ENCODE measurements at places on chromosomes 11 and 22. TPM values are rescaled to one million over a fixed set of nuclear protein-coding genes. Genes with fewer than 3 reads are reported as not detected.

Gene MMP10
- 2.5 TPM for total RNA-seq

Gene TXNRD2
- total RNA-seq, result 112 TPM

Gene HEPN1
- not detected for total RNA-seq

Gene CARNS1
- total RNA-seq, result 0.05 TPM

Gene MFNG
- total RNA-seq, result 0.86 TPM

Gene VPS51
- 51.1 TPM for total RNA-seq

Gene TBX1
- total RNA-seq, result 7.4 TPM

Gene C11orf91
- total RNA-seq, result not detected

Gene DSCAML1
- not detected for total RNA-seq

Gene PKNOX2
- 0.12 TPM for total RNA-seq

Gene ELFN2
- total RNA-seq, result 1.1 TPM

Gene OR52E8
- not detected for total RNA-seq

DNA sequence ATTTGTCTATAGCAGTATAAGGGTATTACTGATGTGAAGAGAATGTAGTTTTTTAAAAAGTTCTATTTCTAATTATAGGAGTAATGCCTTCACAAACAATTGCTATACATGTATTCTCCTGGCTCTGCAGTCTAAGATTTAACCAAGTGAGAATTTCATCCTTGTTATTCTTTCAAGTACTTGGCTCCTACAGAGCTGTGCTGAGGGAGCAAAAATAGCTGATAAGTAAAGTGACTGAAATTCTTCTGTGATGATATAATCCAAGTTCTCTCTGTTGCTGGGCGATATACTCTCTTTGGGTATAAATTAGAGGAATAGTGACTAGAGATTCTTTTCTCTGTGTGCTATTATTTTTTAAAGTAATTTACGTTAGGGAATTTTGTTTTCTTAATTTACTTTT is 68.0 kb downstream of the PGR start:
- DNase-seq, result peak; percentile 17

GRCh38 chr11:68275721-68276507 is 4.1 kb upstream of the C11orf24 start:
- no peak for DNase-seq

GRCh38 chr11:62652161-62653006 is 718 bp downstream of the INTS5 start:
- DNase-seq, result no peak

GRCh38 chr11:114321621-114322257 is 25.5 kb downstream of the NNMT start:
- DNase-seq, result peak; percentile 57

GRCh38 chr22:17347724-17348123 is 21.5 kb upstream of the CECR2 start:
- no peak for DNase-seq

GRCh38 chr11:1542267-1542666 is 29.8 kb downstream of the DUSP8 start:
- DNase-seq, result no peak

DNA sequence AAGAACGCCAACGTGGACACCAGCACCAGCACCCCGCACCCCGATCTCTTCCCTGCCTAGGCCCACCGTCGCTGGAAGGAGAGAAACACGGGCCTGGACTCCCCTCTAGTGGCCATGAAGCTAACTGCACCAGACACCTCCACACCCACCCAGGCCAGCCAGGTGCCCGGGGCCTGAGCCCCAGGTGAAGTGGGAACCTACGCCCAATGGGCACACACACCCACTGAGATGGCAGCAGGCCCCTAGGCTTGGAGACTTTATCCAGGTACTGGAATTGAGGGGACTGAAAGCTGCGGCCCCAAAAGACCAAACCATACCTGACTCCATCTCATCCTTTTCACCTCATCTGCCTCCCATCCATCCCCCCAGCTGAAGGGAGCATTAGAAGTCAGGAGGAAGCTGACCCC is 81.0 kb downstream of the BUD13 start:
- DNase-seq, result no peak

- no peak for DNase-seq
Observed at GRCh38 chr11:86587264-86588193, 84.9 kb downstream of the ME3 start.

DNA sequence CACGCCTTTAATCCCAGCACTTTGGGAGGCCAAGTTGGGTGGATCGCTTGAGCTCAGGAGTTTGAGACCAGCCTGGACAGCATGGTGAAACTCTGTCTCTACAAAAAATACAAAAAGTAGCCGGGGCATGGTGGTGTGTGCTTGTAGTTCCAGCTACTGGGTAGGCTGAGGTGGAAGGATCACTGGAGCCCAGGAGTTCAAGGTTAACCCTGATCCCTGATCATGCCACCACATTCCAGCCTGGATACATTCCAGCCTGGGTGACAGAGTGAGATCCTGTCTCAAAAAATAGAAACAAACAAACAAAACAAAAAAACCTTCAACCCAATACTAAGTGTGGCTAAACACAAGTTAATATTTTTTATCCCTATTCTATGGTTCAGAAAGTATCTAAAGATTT is 66.4 kb upstream of the CLNS1A start:
- no peak for DNase-seq

- DNase-seq, result peak; percentile 25
Observed at GRCh38 chr11:124174001-124174583, 9.1 kb upstream of the OR10D3 start.

GRCh38 chr22:44049486-44050231 is 25.6 kb downstream of the PARVB start:
- no peak for DNase-seq

DNA sequence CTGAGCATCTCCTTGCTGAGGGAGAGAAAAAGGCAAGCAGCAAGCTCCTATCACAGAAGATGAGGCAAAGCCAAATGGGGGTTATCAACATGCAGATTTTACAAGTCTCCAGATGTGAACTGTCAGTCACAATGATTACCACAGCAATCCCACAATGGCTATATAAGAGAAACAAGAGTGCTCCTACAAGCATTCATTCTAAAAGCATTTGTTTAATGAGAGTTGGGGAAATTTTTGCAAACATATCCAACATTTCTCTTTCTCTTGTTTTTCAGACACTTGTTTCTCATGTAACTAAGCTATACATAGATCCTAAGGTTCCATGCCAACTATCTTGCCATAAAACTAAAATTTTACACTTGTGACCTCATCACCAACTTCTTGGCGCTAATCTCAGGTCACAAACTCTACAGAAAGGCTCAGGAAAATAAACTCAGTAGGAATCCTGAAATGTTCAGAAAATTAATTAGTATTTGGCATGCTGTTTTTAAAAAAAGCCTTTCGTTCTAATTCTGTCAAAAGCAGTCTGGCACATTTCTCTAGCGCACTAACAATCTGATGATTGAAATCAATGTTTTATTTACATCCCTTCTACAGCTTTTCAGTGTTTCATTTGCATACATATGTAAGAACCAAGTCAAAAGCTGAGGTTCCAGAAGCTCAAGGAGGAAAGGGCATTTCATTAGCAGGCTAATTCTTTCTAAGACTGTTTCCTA is 199.5 kb downstream of the TTC28 start:
- DNase-seq, result no peak

- no peak for DNase-seq
Observed at GRCh38 chr11:26106726-26107125, 225.2 kb upstream of the ANO3 start.

DNA sequence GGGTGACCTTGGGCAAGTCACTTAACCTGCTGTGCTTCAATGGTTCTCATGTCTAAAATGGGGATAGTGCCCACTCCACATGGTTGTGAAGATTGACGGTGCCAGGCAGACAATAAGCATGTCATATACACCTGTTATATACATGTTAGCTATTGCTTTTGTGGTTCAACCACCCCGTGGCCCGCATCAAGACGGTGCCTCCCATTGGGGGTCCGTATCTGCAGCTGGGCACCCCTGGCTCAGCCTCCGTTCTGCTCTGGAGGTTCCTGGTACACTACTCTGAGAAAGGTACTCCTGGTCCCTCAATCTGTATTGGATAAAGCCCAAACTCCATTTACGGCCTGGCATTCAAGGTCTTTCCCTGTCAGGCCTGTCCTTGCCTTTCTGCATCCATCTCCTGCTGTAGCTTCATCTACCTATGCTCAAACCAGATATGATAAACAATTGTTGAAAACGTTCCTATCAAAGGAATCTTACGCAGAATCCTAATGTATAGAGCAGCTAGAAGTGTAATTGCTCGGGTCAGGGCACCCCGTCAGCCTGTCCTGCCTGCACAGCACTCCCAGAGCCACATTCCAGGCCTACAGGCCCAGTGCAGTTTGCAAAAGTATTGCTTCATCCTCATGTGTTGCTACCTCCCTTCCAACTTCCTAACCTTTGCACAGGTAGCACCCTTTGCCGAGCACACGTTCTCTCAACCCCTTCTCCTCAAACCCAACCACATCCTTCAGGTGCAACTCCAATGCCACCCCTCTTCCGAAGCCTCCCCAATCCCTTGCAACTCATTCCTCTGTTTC is 194.9 kb downstream of the BCR start:
- DNase-seq, result no peak

GRCh38 chr11:115178705-115179104 is 325.5 kb downstream of the CADM1 start:
- DNase-seq, result no peak

GRCh38 chr11:35241083-35241482 is 102.1 kb downstream of the CD44 start:
- DNase-seq, result no peak

DNA sequence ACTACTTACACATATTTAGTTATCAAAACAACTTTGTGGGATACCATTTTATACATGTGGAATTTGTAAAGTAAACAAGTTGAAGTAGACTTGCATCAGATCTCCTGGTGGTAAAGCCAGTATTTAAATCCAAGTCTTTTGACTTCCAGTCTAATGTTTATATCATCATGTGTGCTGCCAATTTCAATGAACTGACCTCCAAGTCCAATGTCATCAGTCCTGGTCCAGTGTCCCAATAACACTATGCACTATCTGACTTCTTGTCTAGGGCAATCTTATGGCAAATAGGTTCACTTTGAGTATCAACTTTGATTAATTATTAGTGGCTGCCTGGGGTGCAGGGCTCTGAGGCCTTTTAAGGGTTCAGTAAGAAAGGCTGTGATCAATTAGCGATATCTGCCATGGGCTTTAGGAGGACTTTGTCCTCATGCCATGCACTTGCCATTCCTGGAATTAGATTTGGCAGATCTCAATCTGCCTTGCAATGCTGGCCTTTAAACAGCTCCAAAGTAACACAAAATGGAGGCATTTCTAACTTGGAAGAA is 9.6 kb upstream of the PTS start:
- no peak for DNase-seq

DNA sequence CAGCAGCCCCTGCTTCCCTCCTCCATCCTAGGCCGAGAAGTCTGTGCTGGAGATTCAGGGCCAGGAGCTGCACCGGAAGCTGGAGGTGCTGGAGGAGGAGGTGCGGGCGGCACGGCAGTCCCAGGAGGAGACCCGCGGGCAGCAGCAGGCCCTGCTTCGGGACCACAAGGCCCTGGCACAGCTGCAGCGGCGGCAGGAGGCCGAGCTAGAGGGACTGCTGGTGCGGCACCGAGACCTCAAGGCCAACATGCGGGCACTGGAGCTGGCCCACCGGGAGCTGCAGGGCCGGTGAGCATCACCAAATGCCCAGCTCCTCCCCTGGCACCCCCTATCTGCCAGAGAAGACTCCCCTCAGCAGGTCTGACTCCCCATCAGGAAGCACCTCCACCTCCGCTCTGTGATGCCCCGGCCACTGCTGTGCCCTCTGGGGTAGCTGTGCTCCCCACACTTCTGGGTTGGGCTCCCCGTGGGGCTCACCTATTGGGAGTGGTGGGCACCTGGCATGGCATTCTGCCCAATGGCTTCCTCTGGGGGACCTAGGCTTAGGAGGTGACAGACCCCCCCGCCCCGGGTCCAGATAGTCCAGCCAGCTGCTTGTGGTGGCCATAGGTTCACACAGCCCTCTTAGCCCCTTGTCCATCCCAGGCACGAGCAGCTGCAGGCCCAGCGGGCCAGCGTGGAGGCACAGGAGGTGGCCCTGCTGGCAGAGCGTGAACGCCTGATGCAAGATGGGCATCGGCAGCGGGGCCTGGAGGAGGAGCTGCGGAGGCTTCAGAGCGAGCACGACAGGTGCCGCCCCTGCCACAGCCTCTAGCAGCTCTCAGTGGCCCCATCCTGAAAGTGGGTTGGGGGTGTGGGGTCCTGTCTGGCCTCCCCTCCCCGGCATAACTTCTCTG is 6.6 kb upstream of the RPS6KA4 start:
- no peak for DNase-seq

GRCh38 chr11:95373241-95373640 is 142.2 kb upstream of the SESN3 start:
- no peak for DNase-seq

DNA sequence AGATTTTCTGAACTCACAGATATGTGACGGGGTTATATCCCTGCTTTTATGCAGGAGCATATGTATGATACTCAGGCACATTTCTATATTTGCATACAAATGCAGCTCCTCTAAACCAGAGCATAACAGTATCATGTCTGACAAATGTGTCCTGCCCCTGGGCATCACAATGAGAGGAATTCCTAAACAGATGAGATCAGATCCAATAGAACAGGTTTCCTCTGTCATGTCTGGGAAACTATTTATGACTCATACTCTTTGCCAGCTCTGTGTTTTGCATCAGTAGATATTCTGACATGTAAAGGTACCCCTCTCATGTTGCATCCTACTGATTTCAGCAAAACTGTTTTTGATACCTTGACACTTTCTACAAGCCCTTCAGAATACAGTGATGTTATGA is 29.4 kb downstream of the SYT9 start:
- DNase-seq, result no peak

GRCh38 chr11:119372260-119373058 is 9.0 kb downstream of the USP2 start:
- no peak for DNase-seq

GRCh38 chr11:66325263-66325671 is 8.4 kb upstream of the CD248 start:
- DNase-seq, result no peak

DNA sequence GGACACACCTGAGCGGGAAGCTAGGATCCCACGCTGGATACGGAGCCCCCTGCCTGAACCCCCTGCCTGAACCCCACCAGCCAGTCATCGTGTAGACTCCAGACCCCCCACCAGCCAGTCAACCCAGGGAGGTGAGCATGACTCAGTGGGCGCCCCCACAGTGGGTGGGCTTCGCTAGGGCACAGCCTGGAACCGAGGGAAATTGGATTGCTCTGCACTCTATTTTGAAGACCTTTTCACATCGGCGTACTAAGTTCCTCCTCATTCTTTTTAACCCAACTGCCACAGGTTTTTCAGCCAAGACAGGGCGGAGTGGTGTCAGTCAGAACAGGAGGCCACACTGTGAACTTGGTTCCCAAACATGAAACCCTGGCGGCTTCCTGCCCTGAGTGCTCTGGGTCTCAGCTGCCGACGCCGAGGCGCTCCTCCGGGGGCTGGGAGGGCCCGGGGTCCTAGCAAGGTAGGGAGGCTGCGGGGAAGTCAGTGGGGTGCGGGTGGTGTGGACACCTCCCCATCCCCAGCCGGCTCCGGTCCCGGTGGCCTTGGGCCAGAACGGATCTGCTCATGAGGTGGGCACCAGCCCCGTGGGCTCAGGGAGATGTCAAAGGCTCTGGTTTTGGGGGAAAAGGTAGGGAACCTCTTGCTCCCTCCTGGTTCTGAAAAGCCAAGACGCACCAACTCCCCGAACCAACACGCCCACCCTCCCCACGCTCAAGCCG is 57.0 kb downstream of the BRD1 start:
- no peak for DNase-seq

- DNase-seq, result no peak
Observed at GRCh38 chr11:75482931-75483469, 42.7 kb downstream of the GDPD5 start.

- DNase-seq, result no peak
Observed at GRCh38 chr11:10561947-10562346, 6.5 kb downstream of the LYVE1 start.

Measured in A172 (cell line).